ENCODE measurements at places on chromosomes 6 and 20.

- no peak for DNase-seq
These were observed 548.2 kb downstream of the PRKN start for GRCh38 chr6:162179196-162179951.

GRCh38 chr20:16712511-16712947 lies 17.3 kb upstream of the SNRPB2 start:
- no peak for DNase-seq

DNA sequence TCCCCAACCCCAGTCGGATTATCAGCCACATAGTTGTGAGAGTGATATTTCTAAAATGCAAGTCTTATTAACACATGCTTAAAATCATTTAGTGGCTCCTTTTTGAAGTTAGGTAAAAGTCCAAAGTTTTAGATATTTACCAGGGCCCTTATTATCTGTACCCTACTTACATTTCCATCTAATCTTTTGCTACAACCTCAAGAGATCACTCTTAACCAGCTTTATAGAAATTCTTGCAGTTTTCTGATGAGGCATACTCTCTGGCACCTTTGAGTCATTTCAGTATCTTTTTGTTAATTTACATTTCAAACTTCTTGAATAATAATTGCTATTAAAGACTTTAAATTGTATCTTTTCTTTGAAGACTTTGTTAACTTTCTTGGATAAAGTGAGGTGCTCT lies 453.3 kb downstream of the RFPL4B start:
- no peak for DNase-seq

DNA sequence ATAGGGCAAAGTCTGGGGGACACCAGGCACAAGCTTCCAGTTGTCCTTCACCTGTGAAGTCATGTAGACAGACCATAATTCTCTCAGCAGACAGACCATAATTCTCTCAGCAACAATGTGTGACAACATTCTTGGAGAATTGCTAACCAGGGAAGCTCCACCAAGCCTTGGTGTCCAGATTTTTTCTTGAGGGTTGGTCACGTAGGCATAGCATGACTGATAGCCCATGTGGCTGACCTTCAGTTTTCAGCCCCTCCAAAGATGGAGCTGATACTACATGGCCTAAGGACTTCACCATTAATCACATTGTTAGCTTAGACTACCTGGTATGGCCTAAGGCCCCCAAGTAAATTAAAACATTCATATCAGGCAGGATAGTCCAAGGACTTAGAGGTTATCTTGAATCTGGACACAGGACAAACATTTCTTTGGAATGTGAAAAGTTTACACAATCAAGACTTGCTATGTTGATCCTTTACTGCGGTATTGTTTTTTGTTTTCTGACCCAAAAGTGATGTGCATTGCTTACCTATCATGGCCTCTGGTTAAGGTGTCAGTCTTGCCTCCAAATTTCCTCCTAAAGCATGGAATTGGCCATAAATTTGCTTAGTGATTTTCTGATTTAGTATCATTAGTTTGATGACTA lies 76.9 kb downstream of the CEP57L1 start:
- no peak for DNase-seq

DNA sequence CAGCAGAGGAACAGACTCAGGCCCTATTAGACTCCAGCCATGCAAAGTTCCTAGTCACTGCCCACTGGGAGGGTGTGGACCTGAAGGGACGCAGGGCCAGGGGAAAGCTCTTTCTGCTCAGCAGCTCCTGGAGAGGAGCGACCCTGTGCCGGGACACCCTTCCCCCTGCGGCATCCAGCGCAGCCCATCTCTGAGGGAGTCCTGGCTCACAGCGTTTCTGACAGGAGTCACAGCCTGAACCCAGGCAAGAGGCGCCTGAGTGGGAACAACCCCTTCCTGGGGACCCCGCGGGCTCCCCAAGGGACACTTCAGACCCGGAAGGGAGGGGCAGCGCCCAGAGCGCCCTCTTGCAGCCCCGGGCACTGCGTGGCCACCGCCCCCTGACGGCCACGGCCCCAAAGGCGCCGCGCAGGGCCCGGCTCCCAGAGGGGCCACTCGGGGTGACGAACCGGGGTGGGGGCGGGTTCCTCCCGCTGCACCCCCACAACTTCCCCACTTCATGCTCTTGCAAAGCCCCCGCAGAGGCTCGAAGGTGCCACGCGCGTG lies 862 bp downstream of the UCKL1 start:
- no peak for DNase-seq

GRCh38 chr6:109393157-109393885 lies 11.1 kb upstream of the CD164 start:
- DNase-seq, result no peak

DNA sequence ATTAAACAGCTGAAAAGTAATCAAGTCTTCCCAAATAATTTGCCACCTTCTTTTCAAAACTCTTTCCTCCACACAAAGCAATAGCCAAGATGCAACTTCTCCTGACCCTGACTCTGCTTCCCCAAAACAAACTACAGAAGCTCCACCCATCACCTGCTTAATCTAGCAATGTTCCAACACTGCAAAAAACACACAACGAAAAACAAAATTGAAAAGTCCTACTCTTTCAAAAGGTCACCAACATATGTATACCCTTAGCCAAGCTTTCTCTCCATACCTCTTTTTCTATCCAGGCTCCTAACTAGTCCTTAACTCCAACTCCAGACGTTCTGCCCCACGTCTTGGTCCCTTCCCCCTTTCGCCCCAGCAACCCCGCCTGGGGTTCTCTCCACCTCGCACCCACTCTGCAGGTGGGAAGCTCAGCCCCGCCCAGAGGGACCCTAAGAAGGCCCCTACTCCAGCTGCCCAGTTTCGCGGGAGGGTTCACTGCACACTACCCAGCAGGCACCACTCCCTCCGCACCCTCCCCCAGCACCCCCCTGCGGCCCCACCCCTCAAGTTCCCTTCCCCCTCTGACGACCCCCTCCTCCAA lies 717 bp downstream of the CSNK2A1 start:
- DNase-seq, result no peak

DNA sequence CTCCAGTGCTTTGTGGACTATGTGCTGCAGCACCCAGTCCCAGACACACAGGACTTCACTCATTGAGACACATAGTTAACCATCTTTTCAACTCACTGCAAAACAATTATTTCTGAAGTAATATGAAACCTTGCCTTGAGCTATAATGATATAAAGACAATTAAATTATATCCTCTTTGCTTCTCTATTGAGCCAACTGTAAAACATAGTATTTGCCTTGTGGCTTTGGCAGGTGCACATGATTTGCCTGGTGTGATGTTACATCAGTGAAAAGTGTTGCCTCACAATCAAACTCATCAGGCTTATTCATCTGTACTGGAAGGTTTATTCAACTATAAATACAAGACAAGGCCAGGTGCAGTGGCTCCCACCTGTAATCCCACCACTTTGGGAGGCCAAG lies 80.6 kb downstream of the NCOA7 start:
- no peak for DNase-seq

GRCh38 chr20:21682521-21682954 lies 22.9 kb upstream of the PAX1 start:
- DNase-seq, result no peak

DNA sequence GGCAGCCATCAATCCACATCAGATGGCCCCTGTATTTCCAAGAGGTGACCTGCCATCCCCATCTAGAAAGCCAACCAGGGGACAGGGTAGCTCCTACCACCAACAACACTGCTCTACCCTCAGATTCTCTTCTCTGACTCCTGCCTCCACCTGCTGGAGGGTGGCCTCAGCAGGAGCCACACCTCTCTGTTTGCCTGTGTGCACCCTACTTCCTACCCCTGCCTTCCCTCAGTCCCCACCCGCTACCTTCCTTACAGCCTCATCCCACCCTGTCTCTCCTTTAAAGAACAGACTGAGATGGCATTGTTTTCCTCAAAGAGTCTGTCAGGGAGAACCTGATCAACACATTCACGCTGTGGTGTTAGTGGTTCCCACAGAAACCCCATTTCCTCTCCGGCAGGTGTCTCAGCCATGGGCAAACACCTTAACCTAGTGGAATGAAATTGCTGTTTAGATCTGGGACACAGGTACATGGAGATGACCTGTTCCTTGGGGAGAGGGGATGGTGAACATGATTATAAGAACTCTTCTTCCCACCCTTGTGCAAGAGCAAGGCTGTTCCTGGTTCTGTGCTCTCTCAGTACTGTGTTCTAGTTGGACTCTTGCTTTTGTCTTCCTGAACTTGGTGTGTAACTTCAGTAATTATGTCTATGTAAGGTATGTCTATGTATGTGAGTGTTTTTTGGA lies 1.8 kb downstream of the ENTPD6 start:
- DNase-seq, result no peak
